Cortex of kidney (tissue), 1 donor: ENCODE measurements at places on chromosomes 2 and 18.

GRCh38 chr2:160697817-160698216, 204.2 kb upstream of the RBMS1 start:
- DNase-seq = no peak

GRCh38 chr2:6846967-6847681, 18.6 kb downstream of the CMPK2 start:
- no peak for DNase-seq

DNA sequence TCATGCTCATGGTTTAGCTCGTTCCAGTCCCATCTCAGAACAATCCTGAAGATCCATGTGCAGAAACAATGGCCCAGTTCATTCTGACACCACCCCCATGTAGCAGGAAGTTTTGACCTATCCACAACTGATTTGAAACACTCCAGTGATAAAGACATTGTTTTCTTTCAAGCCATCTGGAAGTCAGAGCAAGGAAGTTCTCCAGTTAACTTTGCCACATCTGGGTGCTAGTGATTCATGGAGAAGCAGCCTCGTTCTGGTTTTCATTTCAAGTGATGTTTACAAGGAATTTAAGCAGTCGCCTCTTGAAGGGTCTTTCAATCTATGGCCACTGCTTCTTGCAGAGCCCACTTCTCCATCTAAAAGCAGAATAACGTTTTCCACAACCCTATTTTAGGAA, 36.6 kb upstream of the TWIST2 start:
- no peak for DNase-seq

- DNase-seq = no peak
Measured at GRCh38 chr18:25457601-25458000, 105.6 kb upstream of the ZNF521 start.

- DNase-seq = no peak
Measured at GRCh38 chr2:23944527-23944926, 4.3 kb downstream of the UBXN2A start.

- no peak for DNase-seq
Measured at GRCh38 chr2:46097714-46098480, 199.3 kb upstream of the EPAS1 start.

- DNase-seq = no peak
Measured at GRCh38 chr2:239826376-239826775, 198.8 kb downstream of the NDUFA10 start.

DNA sequence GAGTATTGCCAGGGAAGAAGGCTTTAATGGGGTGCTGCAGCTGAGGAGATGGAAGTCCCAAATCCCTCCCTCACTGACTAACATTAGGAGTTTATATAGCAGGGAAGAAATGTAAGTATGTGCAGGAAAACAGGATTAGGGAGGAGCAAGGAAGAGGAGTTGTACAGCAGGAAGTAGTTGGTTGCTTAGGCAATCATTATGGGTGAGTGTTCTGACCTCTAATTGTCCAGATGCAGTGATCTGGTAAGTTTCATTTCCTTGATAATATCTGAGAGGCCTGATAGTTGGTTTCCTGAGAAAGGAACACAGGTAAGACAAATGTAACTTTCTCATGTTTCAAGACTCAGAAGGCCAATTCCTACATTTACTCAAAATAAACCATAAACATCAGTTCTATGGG, 331.9 kb upstream of the GULP1 start:
- DNase-seq = no peak

DNA sequence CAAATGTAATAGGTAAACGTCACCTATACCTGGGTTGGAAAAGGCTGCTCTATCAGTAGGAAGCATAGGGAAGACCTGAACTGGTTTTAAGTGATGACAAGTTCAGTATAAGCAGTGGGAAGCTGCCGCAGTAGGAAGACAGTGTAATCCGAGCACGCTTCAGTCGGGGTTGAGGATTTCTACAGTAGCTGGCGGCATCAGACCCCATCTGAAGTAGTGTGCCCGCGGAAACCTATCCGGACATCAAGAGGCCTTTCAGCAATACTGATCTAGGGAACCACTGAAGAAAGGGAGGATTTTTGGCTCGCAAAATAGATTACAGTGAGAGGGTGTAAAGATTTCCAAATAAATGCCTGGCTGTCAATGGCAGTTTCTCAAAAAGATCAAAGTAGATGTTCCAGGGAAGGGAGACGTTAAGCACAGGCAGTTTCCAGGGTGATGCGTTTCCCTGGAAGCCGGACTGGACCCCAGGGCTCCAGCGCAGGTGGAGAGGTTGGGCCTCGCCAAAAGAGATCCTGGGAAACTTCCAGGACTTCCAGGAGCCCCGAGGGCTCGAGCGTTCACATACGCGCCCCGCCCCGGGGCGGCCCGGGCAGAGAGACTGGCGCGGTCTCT, 5.3 kb downstream of the LOXL3 start:
- DNase-seq = no peak

GRCh38 chr2:174840436-174840835, 76.2 kb upstream of the CHRNA1 start:
- no peak for DNase-seq

DNA sequence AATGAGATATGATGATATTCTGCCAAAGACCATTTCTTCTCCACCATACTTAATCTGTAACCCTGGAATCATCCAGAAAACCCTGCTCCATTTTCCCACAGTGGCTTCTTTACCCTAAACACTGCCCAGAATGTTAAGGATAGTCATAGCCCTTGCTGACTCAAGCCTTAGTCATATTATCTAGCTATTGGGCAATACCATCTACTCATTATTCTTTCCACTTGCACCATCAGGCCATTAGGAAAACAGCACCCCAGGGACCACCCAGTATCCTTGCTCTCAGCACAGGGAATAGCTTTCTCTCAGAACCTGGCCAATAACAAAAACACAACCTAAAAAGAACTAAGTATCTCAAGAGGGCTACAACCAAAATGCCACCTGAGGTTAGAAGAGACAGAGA, 445.7 kb upstream of the SLC14A2 start:
- DNase-seq = no peak

GRCh38 chr2:23516520-23517256, 131.7 kb downstream of the KLHL29 start:
- DNase-seq = no peak

GRCh38 chr2:160336635-160337034, 136.6 kb upstream of the ITGB6 start:
- DNase-seq = no peak

GRCh38 chr18:55275039-55275901, 312.7 kb downstream of the TCF4 start:
- no peak for DNase-seq

DNA sequence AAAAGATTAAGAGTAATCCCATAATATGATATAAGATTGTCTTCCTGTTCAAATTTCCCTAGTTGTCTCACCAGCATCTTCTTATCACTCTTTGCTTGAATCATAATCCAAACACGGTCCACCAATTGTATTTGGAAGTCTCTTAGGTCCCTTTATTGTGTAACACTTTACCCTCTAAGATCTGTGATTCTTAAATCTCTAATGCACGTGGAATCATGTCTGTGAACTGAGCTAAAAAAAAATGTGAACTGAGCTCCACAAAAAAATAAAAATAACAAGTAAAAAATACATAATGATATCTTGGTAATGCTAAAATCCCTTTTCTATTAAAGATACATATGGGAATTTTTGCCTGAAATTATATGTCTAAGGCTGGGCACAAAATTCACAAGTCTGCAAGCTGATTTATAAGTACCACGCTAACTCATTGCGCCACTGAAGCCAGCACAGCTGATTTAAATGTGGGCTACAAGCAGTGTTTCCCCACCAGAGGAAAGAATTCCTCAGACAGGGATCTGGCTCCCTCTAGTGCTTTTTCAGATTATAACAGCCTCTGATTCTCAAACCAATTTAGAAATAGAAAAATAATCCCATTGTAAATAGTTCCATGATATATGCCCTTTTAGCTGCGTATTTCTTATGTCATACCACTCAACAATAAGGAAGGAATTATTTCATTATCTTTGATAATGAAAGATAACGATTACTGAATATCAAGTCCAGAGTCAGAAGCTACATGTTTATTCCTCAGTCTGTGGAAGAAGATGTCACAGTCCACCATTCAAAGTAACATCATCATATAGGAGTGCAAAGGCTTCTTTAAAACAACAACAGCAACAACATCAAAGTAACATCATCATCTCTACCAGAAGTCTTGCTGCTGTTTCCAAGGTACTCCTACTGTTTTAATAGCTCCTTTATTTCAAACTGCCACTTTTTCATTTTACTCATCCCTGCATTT, 22.9 kb downstream of the RBM43 start:
- no peak for DNase-seq

GRCh38 chr2:120455390-120455789, 109.5 kb downstream of the INHBB start:
- DNase-seq = no peak

DNA sequence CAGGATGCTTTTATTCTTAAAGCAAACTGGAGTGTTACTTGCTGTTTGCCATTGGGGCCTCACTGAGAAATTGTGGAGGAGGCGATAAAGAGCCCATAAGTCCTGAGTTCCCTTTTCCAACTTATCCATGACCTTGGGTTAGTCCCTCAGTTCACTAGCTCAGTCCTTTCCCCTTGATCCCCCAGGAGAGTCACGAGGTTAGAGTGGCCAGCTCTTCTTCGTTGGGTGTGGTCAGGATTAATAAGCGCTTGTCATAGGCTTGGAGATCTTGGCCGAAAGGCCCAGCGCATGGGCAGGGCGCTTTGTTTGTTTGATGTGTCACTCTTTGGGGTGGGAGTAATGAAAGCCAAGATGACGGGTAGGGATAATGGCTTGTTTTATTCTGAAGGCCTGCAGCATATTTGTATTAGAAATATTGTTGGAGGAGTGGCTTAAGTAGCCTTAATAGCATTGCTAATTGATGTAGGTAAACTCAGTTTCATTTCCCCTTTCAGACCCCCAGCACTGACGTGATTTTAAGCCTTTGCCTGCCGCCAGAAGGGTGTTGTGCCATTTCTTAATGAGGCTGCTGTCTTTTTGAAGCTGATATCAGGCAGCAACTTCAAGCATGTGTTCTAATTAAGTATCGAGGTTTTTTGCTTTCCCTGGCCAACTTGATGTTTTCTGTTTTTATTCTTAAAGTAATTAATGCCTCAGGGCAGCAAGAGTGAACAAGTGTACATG, 15.7 kb downstream of the GRHL1 start:
- DNase-seq = no peak

DNA sequence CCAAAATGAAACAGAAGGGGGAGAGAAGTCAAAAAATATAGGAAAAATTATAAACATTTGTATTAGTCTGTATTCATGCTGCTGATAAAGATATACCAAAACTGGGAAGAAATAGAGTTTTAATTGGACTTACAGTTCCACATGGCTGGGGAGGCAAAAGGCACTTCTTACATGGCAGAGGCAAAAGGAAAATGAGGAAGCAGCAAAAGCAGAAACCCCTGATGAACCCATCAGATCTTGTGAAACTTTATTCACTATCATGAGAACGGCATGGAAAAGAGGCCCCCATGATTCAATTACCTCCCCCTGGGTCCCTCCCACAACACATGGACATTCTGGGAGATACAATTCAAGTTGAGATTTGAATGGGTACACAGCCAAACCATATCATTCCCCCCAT, 79.1 kb downstream of the ZRANB3 start:
- DNase-seq = no peak

DNA sequence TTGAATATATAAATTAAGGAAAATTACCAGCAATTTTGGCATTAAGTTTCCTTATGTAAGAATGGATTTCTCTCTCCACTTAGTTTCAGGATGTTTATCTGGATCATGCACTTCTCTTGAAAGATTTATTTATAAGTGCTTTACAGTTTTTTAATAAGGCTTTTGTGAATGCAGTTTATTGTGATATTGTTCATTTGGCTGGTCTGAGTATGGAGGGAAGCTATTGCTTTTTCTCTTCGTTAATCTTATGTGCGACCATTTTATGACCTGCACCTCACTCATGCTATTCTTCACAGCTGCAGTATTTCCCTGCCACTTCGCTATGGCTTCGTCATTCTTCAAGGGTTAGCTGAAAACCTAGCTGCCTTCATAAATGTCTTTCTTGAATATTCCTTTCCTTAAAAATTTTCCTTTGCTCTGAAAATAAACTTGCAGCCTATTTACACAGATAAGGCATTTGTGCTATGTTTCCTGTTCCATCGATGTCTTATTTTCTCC, 233.4 kb downstream of the SOCS6 start:
- no peak for DNase-seq

- DNase-seq = no peak
Measured at GRCh38 chr2:217995731-217996231, 7.0 kb downstream of the TNS1 start.

- DNase-seq = no peak
Measured at GRCh38 chr18:61929881-61930640, 37.3 kb upstream of the RNF152 start.

- no peak for DNase-seq
Measured at GRCh38 chr2:58598171-58598570, 357.0 kb upstream of the FANCL start.

GRCh38 chr2:100184055-100184737, 41.8 kb upstream of the AFF3 start:
- no peak for DNase-seq

- DNase-seq = no peak
Measured at GRCh38 chr2:241692448-241692847, 5.8 kb upstream of the DTYMK start.

DNA sequence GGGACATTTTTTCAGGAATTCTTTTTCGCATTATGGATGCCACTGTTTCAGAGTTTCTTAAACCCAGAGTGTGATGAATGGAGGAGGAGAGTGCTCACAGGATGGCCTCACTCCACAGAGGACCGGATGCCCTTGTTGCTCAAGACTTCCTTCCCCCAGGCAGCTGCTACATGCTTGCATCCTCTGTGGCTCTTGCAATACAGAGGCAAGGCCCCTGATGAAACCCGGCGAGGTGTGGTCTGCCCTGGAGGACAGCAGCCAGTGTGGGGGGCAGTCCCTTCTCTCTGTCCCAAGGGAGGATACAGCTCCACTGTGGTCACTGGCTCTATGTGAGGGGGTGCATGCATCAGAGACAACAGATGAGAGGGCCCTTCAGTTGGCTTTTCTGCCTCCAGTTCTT, 109.6 kb downstream of the SH3RF3 start:
- DNase-seq = no peak

DNA sequence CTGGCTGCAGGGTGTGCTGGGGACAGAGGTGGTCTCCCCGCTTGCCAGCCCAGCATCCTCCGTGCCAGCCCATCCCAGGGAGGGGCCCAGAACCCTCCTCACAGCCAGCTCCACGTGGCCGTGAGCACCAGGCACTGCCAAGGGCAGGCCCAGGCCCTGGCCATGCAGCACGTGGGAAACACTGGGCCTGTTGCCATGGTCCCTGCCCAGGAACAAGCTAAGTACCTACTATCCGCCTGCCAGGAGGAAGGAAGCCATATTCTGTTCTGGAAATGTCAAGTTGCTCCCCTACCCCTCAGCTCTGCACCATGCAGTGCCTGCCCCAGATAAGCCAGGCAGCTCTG, 250.6 kb downstream of the CYP26B1 start:
- no peak for DNase-seq

- no peak for DNase-seq
Measured at GRCh38 chr2:106012591-106013347, 181.3 kb downstream of the UXS1 start.

GRCh38 chr2:143771939-143772338, 642.7 kb downstream of the ARHGAP15 start:
- no peak for DNase-seq

DNA sequence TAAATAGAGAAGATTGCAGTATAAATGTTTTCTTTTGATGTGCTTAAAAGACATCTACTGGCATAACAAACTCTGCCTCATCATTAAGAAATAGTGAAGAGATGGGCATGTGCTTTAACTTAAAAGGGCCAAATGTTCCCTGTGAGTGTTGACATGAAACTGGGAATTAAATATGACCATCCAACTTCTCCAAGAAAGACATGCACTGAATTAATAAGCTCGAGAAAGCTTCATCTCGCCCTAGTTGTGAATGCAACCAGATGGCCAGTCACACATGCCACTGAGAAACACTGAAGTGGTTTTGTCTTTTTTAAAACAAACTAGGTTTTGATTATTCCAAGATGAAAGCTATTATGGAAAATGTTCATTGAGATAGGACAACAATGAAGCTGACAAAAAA, 479.2 kb downstream of the RIT2 start:
- no peak for DNase-seq
